Central memory CD8-positive, alpha-beta T cell (primary cell): ENCODE measurements at places on chromosomes 13 and 19.
A peak's percentile ranks its signal among the peaks of the same experiment; 100 is the strongest.

- DNase-seq = no peak
Observed at GRCh38 chr19:31883296-31883990, 462.0 kb upstream of the ZNF507 start.

GRCh38 chr13:27659145-27659865 lies 37.6 kb downstream of the POLR1D start:
- no peak for DNase-seq

- no peak for DNase-seq
Observed at GRCh38 chr19:52140032-52140710, 433 bp upstream of the ZNF616 start.

GRCh38 chr19:54439174-54439851 lies 9.7 kb upstream of the LENG8 start:
- DNase-seq = no peak

GRCh38 chr13:87123987-87124784 lies 547.0 kb upstream of the SLITRK5 start:
- DNase-seq = no peak

GRCh38 chr19:30647891-30648720 lies 275.9 kb downstream of the ZNF536 start:
- no peak for DNase-seq

GRCh38 chr19:3104708-3104983 lies 10.5 kb downstream of the GNA11 start:
- DNase-seq = no peak

- DNase-seq = no peak
Observed at GRCh38 chr19:33310606-33311325, 8.4 kb upstream of the CEBPA start.

DNA sequence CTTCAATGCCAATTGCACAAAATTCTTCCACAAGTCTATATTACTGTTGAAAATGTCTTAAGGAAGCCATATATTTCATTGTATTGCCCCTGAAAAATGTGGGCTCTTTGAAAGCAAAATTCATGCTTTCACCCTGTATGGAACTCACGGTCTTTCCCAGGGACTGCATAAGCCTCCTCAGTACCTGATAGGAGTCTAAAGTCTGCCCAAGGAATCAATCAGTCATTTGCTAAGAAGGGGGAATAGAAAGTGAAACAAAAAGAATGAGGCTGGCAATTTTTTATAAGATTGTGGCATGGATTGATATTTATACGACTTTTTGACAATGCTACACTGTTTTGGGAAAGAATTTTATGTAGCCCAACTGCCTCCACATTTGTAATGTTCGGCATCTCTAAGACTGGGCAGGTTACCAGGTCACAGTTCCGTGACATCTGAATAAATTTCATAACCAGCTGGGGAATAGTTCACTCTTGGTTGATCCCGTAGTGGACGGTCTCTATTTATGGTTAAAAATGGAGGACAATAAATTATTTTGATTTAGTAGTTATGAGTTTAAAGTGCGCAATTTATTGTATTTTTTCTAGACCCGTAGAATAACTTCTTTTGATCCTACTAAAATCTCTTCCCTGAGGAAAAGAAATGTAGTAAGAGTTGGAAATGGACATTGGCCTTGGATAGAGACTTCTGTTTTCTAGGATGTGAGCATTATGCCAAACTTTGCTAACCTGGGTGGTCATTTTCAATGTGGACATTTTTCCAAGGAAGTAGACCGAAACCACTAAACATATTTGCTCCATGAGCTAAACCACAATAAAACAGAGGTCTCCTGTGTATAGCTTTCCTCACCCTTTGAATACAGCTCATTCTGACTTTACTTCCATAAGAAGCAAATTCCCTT lies 1585.4 kb downstream of the EFNB2 start:
- DNase-seq = no peak

DNA sequence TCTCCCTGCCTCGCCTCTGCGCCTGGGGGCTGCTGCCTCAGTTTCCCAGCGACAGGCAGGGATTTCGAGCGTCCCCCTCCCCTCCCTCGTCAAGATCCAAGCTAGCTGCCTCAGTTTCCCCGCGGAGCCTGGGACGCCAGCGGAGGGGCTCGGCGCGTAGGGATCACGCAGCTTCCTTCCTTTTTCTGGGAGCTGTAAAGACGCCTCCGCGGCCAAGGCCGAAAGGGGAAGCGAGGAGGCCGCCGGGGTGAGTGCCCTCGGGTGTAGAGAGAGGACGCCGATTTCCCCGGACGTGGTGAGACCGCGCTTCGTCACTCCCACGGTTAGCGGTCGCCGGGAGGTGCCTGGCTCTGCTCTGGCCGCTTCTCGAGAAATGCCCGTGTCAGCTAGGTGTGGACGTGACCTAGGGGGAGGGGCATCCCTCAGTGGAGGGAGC lies 722 bp upstream of the ICAM1 start:
- peak; percentile 70 for DNase-seq

GRCh38 chr13:19050901-19051300 lies 130.7 kb downstream of the TUBA3C start:
- DNase-seq = no peak

DNA sequence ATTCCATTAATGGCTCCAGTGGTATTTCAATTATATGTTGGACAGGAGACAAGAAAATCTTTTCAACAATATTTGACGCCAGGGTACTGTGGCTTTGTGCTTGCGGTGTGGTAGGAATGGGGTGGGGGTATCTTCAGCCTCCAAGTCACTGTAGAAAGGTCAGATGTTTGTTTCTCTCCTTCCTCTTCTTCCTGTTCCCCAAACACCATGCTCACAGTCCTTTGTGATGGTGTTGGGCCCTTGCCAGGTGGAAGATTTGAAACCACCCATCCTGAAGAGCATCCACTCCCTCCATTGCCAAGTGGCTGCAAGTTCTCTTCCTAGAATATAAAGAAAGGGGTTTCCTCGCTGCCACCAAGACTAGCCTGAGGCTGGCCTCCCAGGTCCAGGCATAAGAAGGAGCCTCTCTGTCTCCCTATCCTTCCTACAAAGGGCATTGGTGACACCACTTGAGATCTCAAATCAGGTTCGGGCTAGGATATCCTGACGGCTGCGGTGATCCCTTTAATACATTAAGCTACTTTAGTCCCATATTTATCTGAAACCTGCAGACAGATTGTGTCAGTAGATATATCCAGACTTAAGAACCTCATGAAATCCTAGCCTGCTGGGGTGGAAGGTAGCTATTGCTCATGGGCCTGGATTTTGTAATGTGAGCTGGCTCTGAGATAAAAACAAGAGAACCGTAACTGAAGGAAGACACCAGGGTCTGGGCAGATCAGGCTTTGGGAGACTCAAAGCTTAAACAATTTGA lies 64.3 kb upstream of the SIAH3 start:
- DNase-seq = no peak

DNA sequence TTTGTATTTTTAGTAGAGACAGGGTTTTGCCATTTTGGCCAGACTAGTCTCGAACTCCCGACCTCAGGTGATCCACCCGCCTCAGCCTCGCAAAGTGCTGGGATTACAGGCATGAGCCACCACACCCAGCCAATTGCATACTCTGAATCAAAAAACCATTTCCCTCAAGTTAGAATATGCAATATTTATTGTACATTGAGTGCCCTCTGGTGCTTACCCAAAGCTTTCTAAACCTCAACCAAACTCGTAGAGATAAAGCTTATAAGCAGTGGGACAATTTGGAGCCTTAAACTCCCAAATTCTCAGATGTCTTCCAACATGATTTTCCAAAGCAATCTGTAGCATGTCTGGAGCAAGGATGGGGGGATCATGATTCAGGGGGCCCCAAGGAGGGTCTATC lies 22.4 kb downstream of the RFXAP start:
- DNase-seq = no peak

DNA sequence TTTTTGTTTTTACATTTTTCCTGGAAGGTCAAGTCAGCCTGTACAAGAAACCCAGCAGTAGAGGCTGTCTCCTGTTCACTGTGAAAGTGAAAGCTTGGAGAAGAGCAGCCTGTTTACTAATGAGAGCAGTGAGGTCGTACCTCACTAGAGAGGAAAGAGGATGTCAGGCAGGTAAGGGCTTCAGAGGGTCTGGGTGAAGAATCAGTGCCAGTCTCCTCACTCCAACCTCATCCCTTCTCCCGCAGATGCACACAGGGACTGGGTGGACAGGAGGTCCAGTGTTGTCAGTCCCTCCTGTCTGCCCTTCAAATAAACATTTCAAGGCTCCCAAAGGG lies 462.5 kb downstream of the KLF5 start:
- DNase-seq = no peak
